ENCODE measurements at places on chromosomes 2 and 18. TPM values are rescaled to one million over a fixed set of nuclear protein-coding genes. Genes with fewer than 3 reads are reported as not detected.

GRCh38 chr2:176686328-176686727 is 417.1 kb downstream of the MTX2 start:
- H3K27ac ChIP-seq: no peak overlapping the region
- no peak overlapping the region for H3K4me3 ChIP-seq
- H3K27me3 ChIP-seq: peaks cover 10% of the 10 kb centered on the region
- no peak for DNase-seq
- H3K4me1 ChIP-seq: peaks cover 4% of the 10 kb centered on the region

DNA sequence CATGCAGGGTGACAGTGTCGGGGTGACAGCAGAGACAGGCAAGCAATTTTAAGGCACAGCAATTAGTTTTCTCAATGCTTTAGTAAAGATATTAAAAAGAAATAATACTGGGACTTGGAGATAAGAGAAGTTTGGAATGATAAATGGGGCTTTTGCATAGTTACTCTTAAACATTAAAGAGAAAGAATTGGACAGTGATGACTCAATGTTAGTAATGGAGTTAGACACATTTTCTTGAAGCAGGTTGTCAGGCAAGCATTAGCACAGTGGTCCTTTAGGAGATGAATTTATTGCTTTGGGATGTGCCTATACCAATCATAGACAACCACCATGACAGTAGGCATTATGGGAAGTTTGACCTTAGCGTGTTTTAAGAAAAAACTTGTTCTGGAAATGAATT is 228.3 kb upstream of the RAB12 start:
- peaks cover 16% of the 10 kb centered on the region for H3K4me1 ChIP-seq
- no peak overlapping the region for H3K27ac ChIP-seq
- H3K27me3 ChIP-seq: no peaks in the 10 kb centered on the region
- DNase-seq: no peak
- H3K4me3 ChIP-seq: no peak overlapping the region

DNA sequence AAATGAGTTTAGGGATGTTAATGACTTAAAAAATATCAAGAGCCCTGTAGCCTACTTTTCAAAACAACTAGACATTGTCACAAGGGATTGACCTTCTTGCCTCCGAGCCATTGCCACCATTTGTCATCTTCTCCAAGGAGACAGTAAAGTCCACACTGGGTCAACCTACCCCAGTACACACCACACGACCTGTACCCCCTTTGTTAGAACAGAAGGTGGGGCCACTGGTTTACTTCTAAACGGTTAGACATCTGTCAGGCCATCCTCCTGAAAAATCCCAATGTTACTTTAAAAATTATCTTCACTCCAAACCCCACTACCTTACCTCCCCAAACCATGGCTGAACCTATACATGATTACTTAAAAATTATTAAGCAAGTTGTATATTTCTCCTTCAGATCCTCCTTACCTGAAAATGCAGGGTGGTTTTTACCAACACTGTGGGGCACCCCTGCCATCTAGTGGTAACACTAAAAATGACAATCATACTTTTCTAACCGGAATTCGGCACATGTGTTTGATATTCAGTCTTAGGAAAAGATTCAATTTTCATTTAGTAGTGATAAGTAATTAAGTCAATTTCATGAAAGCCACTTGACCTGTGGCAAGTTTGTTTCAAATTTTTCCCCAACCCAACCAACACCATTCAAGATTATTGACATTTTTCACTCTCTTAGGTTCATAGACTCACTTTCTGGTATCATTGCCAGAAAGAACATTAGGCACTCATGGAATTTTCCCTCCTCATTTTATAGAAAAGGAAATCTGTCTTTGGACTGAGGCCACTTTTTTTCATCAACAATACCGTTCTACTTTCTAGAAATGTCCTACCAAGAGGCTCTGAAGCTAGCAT is 265.3 kb upstream of the PKDCC start:
- H3K27ac ChIP-seq: no peak overlapping the region
- H3K4me3 ChIP-seq: no peak overlapping the region
- H3K27me3 ChIP-seq: no peaks in the 10 kb centered on the region
- no peaks in the 10 kb centered on the region for H3K36me3 ChIP-seq
- H3K4me1 ChIP-seq: no peaks in the 10 kb centered on the region
- peak; percentile 16 for DNase-seq

- no peaks in the 10 kb centered on the region for H3K27me3 ChIP-seq
- peak; percentile 3 for DNase-seq
- H3K36me3 ChIP-seq: no peaks in the 10 kb centered on the region
- H3K27ac ChIP-seq: no peak overlapping the region
- H3K4me1 ChIP-seq: peaks cover 21% of the 10 kb centered on the region
Measured at GRCh38 chr2:228777855-228778355, 493.2 kb downstream of the PID1 start.

GRCh38 chr2:179297927-179298326 is 33.3 kb upstream of the SESTD1 start:
- H3K36me3 ChIP-seq: no peaks in the 10 kb centered on the region
- no peaks in the 10 kb centered on the region for H3K4me1 ChIP-seq
- H3K27me3 ChIP-seq: peaks cover 13% of the 10 kb centered on the region
- no peak overlapping the region for H3K27ac ChIP-seq
- DNase-seq: no peak
- H3K4me3 ChIP-seq: no peak overlapping the region

GRCh38 chr2:148653437-148653836 is 8.9 kb downstream of the EPC2 start:
- H3K27me3 ChIP-seq: no peaks in the 10 kb centered on the region
- H3K4me1 ChIP-seq: peaks cover 74% of the 10 kb centered on the region
- no peak overlapping the region for H3K4me3 ChIP-seq
- H3K27ac ChIP-seq: no peak overlapping the region

GRCh38 chr18:31206787-31207381 is 44.2 kb upstream of the DSC1 start:
- no peak overlapping the region for H3K4me3 ChIP-seq
- H3K27ac ChIP-seq: no peak overlapping the region
- no peak for DNase-seq
- H3K4me1 ChIP-seq: no peaks in the 10 kb centered on the region

DNA sequence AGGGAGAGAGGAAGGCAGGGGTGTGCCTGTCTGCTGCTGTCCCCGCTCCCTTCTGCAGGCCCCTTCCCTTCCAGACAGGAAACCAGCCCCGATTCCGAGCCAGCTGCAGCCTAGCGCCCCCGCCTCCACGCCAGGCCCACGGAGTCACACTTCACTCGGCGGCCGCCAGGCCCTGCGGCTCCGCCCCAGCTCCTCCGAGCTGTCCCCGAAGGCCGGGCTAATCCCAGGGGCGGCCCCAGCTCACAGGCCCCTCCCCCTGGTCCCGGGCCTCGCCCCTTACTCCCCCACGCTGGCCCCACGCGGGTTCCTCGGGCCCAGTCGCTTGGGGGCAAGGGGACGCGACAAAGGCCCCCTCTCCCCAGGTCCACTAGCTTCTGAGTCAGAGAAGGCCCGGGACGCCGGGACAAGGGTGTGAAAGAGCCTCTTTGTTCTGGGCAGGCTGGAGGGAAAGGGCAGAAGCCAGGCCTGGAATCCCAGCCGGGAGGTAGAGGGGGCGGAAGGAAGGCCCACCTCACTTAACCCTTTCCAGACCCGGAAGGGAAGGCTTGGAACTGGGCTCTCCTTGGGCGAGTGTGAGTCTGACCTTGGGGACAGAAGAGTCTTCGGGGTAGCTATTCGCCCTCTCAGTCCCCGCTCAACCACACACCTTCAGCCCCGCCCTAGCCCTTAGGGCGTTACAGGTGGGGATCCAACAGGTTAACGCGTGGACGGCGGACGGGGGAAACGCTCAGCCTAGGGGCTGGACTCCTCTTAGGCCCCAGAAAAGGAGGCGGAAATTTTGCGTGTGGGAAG is 1.2 kb downstream of the RTKN start:
- H3K27me3 ChIP-seq: no peaks in the 10 kb centered on the region
- H3K27ac ChIP-seq: peak overlapping the region; percentile 74
- peak; percentile 67 for DNase-seq
- H3K36me3 ChIP-seq: no peaks in the 10 kb centered on the region
- peaks cover 48% of the 10 kb centered on the region for H3K4me1 ChIP-seq

DNA sequence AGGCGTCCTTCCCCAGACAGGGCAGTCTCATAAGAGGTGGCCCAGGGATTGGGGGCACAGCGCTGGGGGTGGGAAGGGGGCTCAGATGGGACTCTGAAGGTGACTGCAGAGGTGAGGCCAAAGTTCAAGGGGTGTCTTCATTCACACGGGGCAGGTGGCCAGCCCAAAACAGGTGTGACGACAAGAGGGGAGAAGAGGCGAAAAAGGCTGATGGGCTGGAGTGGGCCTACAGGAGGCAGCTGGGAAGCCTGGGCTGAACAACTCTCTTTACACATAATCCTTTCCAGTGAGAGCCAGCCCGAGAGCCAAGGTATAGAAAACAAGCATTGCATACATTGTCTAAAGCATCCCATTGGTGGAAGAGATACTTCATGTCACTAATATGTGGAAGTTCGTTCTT is 130.9 kb upstream of the ASB18 start:
- no peak overlapping the region for H3K27ac ChIP-seq
- H3K36me3 ChIP-seq: no peaks in the 10 kb centered on the region
- H3K27me3 ChIP-seq: peaks cover 1% of the 10 kb centered on the region
- no peak overlapping the region for H3K4me3 ChIP-seq
- no peaks in the 10 kb centered on the region for H3K4me1 ChIP-seq
- DNase-seq: no peak

DNA sequence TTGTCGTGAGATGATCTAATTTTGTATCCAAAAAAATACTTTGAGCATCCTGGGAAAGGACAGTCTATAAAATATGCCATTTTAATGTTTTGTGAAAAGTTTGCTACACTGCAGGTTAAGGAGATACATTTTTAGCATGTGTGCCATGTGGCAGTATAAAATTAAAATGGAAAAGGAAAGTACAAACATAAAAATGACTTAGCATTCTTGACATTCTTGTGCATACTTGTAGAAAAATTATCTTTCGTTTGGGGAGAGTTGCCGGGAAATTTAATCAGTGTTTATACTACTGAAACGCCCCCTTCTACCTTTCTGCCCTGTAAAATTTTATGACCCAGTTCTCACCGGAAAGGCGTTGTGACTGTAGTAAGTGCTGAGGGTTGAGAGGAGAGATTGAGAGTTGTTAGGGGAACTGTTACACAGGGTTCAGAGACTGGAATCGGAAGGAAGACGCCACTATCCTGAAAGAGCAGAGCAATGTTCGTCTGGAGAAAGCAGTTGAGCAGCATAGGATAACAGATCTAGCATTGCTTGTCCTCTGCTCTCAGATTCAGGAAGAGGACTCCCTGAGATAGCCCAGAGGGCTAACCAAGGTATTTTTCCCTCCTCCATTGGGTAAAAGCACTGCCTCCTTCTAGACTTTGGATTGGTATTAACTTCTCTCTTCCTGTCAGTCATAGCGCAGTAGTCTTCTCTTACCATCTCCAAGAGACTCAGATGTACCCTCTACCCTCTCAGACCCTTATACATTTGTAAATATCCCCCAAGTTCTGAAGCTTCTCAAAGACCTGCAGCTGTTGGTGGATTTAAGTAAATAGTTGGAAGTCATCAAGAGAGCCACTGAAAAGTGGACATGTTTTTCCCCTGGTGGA is 2.7 kb downstream of the CDH20 start:
- H3K4me3 ChIP-seq: 0 out of 2 replicates have a peak overlapping the region, but pooled peaks have one; percentile 15
- H3K36me3 ChIP-seq: no peaks in the 10 kb centered on the region
- H3K4me1 ChIP-seq: peaks cover 16% of the 10 kb centered on the region
- H3K27ac ChIP-seq: no peak overlapping the region

DNA sequence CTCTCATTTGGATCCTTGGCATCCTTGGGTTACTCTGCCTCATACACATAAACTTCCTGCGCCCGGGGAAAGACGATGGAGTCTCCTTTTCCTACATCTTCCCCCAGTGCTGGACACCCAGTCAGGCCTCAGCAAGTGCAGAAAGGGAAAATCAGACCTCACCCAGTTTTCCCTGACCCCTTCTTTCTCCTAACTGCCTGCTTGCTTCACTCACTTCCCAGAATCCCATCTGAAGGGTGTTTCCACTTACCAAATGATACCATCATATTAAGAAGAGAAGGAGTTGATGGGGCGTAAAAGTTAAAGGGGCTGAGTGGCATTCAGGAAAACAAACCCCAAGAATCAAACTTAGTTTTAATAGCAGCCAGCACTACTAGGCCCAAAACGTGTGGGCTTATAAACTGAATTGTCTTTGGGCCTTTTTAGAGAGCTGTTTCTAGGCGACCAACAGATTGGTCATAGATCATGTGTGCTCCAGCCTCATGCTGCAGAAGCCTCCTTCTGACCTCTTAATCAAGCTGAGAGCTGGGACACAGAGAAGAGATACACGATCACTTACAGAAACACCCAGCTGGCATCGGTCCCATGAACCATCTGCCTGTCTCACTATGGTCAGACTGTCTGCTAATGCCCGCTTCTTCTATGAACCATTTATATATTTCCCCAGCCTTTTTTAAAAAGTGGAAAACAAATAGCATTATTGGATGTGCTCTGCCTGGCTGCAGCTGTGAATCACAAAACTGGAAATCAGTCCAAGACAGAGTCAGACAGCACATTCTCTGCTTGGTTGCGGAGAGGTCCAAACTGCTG is 165.7 kb upstream of the SLC14A2 start:
- no peaks in the 10 kb centered on the region for H3K4me1 ChIP-seq
- DNase-seq: no peak
- H3K36me3 ChIP-seq: no peaks in the 10 kb centered on the region
- no peak overlapping the region for H3K27ac ChIP-seq
- H3K27me3 ChIP-seq: peaks cover 2% of the 10 kb centered on the region
- H3K4me3 ChIP-seq: no peak overlapping the region

- H3K4me1 ChIP-seq: peaks cover 22% of the 10 kb centered on the region
- no peak for DNase-seq
- H3K4me3 ChIP-seq: no peak overlapping the region
- H3K27ac ChIP-seq: no peak overlapping the region
- peaks cover 13% of the 10 kb centered on the region for H3K27me3 ChIP-seq
Measured at GRCh38 chr2:231581328-231581727, 11.3 kb upstream of the TEX44 start.

- H3K4me3 ChIP-seq: peak overlapping the region; percentile 95
- peaks cover 12% of the 10 kb centered on the region for H3K36me3 ChIP-seq
- H3K27ac ChIP-seq: peak overlapping the region; percentile 97
- peaks cover 35% of the 10 kb centered on the region for H3K4me1 ChIP-seq
Measured at GRCh38 chr2:219280651-219281050, 1.5 kb downstream of the DNAJB2 start.

- H3K4me1 ChIP-seq: peaks cover 43% of the 10 kb centered on the region
- DNase-seq: no peak
- peak overlapping the region; percentile 97 for H3K27ac ChIP-seq
- H3K4me3 ChIP-seq: peak overlapping the region; percentile 76
- no peaks in the 10 kb centered on the region for H3K27me3 ChIP-seq
Measured at GRCh38 chr2:97869722-97870346, 125.9 kb downstream of the TMEM131 start.

DNA sequence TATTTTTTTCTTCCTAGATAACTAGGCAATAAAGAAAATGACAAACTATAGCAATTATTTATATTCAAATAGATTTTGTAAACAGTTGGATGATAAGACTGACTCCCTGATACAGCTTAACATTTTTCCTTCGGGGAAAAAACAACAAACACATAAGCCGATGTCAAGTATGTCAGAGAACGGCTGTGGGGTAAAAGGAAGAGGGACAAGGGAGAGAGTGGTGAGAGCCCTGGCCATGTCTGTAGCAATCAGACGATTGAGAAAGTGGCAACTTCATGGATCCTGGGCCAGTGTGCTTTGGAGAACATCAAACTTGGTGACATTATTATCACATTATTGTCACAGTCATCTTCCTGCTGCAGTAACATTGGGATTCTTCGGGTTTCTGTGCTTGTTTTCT is 65.2 kb downstream of the RNF144A start:
- no peaks in the 10 kb centered on the region for H3K4me1 ChIP-seq
- DNase-seq: no peak
- H3K36me3 ChIP-seq: peaks cover 8% of the 10 kb centered on the region
- H3K27me3 ChIP-seq: no peaks in the 10 kb centered on the region
- no peak overlapping the region for H3K4me3 ChIP-seq
- no peak overlapping the region for H3K27ac ChIP-seq

- H3K4me3 ChIP-seq: no peak overlapping the region
- H3K4me1 ChIP-seq: no peaks in the 10 kb centered on the region
- H3K27me3 ChIP-seq: no peaks in the 10 kb centered on the region
Measured at GRCh38 chr2:48910961-48911360, 155.4 kb upstream of the LHCGR start.

The PTPN2 gene
- total RNA-seq: 23.8 TPM

The PDE1A gene
- 2.8 TPM for total RNA-seq

Measured in HFFc6 (cell line).